ENCODE measurements at places on chromosomes 3 and 15.

GRCh38 chr3:148206446-148206845 lies 491.3 kb upstream of the AGTR1 start:
- DNase-seq: no peak

- no peak for DNase-seq
Measured at GRCh38 chr3:122916084-122916483, 111.5 kb downstream of the SEMA5B start.

- DNase-seq: no peak
Measured at GRCh38 chr3:39090922-39091321, 16.5 kb downstream of the GORASP1 start.

- no peak for DNase-seq
Measured at GRCh38 chr3:197204736-197205135, 93.7 kb downstream of the DLG1 start.

GRCh38 chr3:46549989-46550388 lies 16.1 kb downstream of the LRRC2 start:
- DNase-seq: no peak

GRCh38 chr3:23438657-23439056 lies 235.5 kb downstream of the UBE2E2 start:
- no peak for DNase-seq

- peak; percentile 53 for DNase-seq
Measured at GRCh38 chr3:184145111-184145524, 10.0 kb downstream of the EIF2B5 start.

DNA sequence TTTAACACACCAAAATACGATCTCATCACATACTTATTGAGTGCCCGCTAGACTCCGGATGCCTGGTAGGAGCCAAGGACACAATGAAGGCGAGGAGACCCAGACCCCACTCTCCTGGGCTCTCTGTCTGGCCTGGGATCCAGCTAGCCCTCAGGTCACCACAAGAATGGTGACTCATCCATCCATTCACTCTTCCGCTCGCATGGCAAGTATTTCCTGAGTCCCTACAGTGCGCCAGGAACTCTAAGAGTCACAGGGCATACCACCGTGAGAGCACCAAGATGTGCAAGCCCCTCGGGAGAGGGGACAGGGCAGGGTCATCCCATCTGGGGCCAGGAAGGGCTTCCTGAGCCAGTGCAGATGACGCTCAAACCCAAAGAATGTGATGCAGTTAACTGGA lies 101.6 kb upstream of the PRR20G start:
- no peak for DNase-seq

GRCh38 chr3:30352410-30353318 lies 253.7 kb upstream of the TGFBR2 start:
- DNase-seq: no peak

DNA sequence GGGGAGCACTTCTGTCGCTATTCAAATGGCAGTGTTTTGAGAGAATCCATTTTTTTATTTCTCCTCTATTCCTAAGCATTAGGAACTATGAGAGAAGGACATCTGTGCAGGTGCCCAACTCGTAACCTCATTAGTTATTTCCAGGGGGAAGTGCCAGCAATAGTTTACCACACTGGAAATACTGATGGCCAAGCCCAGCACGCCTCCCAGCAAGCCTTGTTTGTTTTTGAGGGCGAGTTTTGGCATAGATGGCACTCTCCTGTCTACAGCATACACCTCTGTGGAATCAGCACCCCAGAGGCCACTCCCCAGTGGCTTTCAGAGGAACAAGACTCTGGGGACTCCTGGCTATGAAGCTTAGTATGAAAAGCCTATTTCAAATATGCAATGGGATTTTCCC lies 36.6 kb downstream of the FAN1 start:
- no peak for DNase-seq

GRCh38 chr3:65107174-65107573 lies 419.4 kb upstream of the ADAMTS9 start:
- no peak for DNase-seq

DNA sequence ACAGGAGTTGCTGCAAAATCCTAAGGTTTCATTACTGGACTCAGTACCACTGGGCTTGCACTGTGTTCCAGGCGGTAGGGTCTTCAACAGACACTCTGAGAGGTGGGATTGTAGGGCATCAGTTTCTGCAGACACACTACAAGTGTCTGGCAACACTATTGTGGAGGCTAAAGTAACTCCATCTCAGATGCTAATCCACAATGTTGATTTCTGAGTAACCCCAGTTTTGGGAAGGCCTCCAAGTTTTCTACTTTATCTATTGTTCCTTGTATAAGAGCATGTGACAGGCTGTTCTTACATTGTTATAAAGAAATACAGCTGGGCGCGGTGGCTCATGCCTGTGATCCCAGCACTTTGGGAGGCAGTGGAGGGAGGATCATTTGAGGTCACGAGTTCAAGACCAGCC lies 2.5 kb upstream of the ABHD5 start:
- DNase-seq: no peak

DNA sequence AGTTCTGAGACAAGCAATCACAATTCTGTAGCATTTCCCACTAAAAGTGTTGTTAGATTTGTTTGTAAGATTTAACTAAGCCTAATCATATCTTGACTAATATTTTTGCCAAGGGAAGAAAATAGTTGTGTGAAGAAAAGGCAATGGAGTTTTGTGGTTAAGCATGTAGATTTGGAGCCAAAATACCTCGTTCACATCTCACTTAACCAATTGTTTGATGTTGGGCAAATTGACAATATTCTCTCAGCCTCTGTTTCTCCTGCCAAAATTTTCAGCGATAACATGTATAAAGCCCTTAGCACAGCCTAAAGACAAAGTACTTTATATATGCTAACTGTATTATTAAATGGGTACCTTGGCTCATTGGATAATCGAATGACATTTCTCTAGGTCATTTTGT lies 20.5 kb upstream of the CDIN1 start:
- no peak for DNase-seq

GRCh38 chr3:56484122-56484521 lies 15.9 kb upstream of the ERC2 start:
- DNase-seq: no peak

Data from CD4-positive, alpha-beta T cell treated with Interleukin-10 for 1 hour (primary cell).